Stimulated activated CD4-positive, alpha-beta T cell treated with anti-CD3 and anti-CD28 coated beads, Interleukin-4, amount 100 ng/mL, for 4 hours (primary cell): ENCODE measurements at places on chromosomes 16 and 17.

DNA sequence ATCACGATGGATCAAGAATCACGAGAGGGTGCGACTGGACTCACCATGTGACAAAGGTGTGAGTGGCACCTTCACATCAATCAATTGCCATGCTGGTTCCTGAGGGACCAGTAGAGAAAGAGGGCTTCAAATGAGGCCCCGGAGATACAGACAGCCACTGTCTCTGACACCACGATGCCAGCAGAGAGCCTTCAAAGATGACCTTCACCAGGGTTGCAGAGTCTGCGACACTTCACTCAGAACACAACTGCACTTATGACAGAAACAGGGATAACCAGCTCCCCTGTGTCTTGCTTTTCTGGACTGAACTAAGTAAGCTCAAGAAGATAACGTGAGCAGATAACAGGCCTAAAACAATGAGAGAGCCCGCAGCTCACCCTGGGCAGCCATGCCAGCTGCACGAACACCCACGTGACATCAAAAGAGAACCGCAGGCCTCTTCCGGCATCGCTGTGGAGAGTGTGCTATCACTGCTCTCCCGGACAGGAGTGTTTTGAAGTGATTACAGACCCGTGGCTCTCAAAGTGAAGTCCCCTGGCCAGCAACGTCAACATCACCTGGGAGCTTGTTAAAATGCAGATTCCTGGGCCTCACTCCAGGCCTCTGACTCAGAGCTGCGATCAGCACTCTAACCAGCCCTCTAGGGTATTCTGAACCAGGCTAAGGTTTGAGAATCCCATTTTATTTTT lies 36.4 kb downstream of the KLHDC4 start:
- no peak for DNase-seq

GRCh38 chr16:66523861-66524354 lies 26.0 kb downstream of the TK2 start:
- no peak for DNase-seq

DNA sequence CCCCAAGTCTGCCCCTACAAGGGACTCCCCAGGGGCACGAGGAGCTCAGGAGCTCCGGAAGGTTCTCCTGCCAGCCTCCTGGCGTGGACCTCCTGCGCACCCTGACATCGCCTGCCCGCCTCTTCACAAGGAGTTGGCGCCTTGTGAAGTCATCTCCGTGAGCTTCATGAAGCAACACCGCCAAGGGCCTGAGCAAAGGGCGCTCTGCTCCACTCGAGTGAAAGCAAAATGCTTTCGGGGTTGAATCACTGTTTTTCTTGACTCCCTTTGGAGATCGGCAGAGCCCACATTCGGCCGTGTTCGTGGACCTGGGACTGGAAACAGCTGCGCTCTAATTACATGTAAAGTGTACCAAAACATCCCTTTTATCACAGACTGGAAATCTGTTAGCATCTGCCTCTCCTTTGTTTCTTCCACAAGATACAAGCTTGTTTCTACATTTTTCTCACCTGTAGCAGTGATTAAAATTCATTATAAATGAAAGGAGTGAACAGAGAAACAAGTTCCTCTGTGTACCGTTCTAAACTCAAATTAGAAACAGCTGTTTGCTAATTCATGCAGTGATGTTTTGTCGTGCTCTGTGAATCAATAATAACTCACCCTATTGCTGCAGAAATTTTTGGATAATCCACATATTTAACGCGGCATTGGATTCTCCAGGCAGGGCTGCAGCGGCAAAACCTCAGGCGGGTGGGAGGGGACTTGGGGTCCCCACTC lies 203.3 kb downstream of the ZNF423 start:
- no peak for DNase-seq

DNA sequence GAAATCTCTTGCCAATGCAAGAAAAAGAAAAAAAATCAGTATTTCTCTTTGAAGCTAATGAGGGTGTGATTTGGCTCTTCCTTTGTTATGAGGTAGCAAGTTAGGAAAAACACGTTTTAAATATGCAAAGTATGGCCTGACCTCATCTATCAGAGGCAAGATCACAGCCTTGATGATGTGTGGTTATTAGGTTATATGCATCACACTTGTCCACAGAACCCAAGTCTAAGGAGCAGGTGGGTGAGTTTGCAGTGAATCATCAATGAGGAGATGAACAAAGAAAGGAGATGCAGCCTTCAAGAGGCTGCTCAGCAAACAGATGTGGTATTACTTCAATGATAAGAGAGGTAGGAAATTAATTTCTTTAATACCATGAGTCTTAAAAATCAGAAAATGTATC lies 594.8 kb upstream of the CDH5 start:
- no peak for DNase-seq

DNA sequence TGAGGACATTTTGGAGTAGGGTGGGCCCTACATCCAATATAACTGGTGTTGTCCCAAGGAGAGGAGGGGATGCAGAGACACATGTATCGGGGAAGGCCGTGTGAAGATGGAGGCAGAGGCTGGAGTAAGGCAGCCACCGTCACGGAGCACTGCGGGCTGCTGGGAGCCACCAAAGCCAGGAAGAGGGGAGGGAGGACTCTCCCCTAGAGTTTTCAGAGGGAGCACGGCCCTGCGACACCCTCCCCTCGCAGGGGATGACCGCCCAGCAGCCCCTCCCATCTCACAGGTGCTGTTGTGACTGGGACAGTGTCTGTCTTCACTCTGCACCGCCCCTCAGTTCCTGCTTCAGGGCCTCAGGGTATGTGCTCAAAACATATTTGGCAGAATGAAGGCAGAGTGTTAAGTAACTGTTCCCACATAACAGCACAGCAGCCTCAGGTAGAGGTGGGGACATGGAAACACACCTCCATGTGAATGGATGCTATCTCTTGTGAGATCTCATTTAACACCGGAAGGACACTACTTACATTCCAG lies 82.2 kb downstream of the RBFOX3 start:
- no peak for DNase-seq

DNA sequence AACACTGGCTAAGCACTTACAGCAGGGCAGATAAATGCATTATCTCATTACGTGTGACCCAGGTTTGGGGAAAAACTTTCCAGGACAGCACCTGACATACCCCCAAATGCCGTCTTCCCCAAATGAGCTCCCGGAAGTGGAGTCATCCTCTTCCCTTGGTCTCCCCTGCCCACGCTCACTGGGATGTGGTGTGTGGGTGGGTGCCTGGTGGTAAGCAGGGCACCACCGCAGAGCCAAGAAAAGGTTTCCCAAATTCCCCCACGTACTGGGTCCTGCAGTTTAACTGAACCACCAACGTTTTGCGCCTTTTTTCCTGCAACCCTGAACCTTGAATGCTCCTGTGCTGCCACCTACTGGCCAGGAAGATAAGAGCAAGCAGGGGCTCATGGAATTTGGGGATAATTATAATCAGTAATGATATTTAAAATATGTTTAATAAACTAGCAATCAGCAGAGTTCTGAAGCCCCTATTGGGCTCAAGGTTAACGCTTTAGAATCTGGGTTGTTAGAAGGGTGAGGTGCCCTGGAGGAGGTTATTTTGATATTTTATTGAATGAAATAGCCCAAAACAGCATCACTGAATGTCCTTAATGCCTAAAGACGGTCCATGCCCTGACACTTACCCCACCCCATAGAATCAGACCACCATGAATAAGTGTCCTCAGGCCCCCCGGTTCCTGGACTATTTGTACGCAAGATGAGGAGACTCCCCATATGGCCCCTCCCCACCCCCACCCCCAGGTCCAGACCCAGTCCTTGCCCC lies 8.0 kb downstream of the SPPL2C start:
- peak; percentile 40 for DNase-seq

DNA sequence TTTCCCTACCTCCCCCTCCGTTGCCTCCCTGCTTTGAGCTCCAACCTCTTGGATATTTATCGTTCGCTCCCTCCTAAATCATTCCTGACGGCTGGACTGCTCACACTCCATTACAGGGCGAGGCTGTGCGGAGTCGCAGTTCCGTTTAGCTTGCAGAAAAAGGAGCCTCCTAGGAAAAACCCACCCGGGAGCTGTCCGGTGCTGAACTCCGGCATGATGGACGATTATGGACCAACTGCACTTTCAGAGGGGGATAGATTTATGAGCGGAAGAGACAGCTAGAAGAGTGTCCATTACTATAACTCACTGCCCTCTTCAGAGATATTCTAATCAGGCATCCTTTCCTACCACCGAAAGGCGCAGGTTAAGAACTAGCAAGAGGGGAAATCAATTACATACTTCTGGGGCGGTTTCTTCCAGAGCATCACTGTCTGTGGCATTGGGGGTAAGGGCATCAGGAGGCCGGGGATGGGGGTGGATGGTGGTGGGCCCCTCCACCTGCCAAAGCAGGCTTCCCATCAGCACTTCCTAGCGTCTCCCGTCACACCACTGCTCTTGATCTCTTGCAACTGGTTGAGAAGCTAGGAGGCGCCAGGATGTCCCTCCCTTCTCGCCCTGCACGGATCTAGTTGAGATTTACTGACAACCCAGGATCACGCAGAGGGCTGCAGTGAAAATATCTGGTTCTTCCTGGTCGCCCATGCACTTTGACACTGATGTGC lies 251.2 kb downstream of the ENGASE start:
- DNase-seq: no peak

- DNase-seq: no peak
Observed at GRCh38 chr16:85657996-85658395, 30.8 kb downstream of the GINS2 start.

GRCh38 chr17:50200457-50201275 lies 765 bp downstream of the COL1A1 start:
- peak; percentile 70 for DNase-seq

GRCh38 chr16:70378869-70379493 lies 32.3 kb downstream of the DDX19A start:
- DNase-seq: no peak

DNA sequence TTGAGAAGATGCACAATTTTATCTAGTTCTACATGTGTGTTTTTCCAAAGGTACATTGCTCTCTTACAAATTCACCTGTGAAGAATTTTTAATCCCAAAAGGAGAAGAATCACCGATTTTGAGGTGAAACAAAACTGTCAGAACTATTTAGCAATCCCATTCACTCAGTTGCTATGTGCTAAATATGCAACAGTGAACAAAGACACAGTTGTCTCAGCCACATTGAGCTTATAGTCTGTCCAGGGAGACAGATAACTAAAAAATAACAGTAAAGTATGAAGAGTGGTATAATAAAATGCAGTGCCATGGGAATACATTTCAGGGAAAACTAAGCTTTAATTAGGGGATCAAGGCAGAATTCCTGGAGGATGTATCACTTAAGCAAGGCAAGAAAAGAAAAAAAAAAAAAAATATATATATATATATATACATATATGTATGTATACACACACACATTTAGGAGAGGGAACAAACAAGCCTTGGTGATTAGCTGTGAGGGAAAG lies 110.4 kb downstream of the SPAG9 start:
- DNase-seq: no peak
